ENCODE measurements at places on chromosomes 5 and 9.

DNA sequence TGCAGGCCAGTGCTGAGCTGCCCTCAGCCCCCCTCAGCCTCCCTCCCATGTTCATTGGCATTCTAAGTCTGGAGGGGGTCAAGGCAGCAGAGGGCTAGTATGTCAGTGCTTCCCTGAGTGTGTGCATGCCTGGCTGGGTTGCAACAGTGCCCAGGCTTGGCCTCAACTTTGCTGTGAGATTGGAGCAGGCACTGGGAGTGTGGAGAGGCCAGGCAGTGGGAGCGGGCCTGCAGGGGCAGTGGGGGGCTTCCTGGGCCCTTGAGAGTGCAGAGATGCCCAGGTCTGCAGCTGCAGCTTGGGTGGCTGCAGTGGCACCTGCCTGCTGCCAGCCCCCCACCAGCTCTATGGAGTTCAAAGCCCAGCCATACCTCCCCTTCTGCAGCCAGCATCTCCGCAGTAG, 239.3 kb downstream of the ARRDC3 start:
- DNase-seq, result no peak

- no peak for DNase-seq
Measured at GRCh38 chr9:16121601-16122286, 568.9 kb downstream of the CCDC171 start.

GRCh38 chr5:107215611-107216010, 455.1 kb downstream of the EFNA5 start:
- DNase-seq, result no peak

- no peak for DNase-seq
Measured at GRCh38 chr9:117286245-117286644, 128.6 kb downstream of the ASTN2 start.

DNA sequence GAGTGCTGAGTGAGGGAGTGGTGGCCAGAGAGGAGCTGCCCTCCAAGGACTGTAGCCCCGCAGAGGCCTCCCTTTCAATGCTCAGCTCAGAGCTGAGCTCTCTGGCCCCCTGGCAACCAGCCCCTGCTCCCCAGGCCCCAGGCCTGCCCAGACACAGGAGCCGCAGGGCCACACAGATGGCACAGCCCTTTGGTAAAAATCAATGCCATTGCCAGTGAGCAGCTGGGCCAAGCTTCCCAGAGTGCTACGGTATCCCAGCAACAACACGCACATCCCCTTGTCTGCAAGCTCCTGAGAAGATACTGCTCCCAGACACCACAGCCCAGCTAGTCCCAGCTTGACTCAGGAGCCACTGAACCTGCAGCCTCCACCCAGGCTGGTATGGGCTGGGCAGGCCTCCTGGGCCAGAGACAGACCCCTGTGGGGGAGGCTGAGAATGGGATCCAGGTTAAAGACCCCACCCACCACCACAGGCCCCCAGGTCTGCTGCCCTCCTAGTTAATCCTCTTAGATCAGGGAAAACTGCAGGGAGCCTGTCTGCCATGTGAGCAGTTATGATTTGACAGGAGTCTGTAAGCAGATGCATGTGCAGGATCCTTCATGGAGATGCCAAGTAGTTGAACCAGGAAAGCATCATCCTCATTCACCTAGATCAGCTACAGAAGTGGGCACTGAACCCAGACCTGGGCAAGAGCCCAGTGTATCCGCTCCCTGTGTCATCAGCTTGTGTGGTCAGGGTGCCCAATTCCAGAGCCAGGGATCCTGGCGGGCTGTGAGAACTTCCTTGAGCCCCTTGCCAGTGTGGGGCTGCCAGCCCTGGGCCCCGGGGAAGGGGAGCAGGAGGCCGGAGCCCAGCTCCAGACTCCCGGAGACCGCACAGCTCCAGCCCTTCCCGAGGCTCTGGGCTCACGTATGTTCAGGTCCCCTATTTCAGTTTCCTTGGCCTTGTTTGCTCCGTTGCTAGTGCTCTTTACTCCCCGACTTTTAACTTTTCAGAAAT, 26.7 kb upstream of the ADAMTS2 start:
- no peak for DNase-seq

DNA sequence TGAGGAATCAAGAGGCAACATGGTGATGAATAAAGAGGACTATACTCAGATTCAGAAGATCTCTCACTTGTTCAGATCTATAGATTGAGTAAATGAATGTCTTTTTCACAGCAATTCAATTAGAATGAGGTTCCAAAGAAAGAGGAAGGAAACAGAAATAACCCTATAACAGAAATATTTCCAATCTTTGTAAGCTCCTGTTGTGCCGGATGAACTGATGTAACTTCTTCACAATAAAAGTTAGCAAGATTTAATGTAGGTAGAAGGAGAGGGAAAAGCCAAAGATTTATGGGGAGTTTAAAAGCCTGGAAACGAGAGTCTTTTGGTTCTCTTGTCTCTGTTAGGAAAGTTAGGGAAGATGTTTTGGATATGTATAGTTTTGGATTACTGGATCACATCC, 92.1 kb downstream of the PBX3 start:
- DNase-seq, result no peak

DNA sequence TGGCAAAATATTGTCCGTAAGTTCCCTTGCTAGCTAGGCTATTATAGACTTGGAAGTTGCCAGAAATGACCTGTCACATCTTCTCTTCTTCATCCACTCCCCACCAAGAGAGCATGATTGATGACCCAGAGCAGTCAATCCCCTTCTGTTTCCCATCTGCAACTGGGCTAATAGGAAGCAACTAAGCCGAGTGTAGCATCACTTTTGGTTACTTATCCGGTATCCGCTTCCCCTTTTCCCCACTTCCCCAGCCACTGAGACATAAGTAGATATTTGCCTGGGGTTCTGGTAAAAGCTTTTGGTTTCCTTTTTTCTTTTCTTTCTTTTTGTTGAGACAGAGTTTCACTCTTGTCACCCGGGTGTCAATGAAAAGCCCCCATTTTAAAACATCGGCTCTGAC, 29.4 kb upstream of the LIFR start:
- DNase-seq, result no peak

All from CD4-positive, alpha-beta T cell treated with Interleukin-2 at 100 ng/mL for 4 hours (primary cell).